Glutamatergic neuron (in vitro differentiated cells): ENCODE measurements at places on chromosomes 3 and 15.

DNA sequence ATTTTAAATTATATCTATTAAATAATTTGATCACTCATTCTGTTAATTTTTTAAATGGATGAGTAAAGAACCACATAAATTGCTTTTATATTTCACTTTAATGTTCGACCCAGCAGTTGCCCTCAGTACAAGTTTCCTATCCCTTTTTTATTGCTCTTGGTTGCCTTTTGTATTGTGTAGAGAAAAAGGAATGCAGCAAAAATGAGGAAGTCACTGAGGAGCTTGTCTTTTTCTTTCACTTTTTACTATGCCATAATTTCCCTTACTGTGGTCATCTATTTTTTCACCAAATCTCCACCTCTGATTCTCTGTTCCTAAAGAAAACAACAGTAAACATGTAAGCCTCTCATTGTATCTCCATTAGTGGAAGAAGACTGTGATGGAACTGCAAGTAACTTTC is 122.7 kb downstream of the B3GALNT1 start:
- no peak for DNase-seq

GRCh38 chr3:43629741-43630140 is 7.9 kb upstream of the ANO10 start:
- DNase-seq: no peak

DNA sequence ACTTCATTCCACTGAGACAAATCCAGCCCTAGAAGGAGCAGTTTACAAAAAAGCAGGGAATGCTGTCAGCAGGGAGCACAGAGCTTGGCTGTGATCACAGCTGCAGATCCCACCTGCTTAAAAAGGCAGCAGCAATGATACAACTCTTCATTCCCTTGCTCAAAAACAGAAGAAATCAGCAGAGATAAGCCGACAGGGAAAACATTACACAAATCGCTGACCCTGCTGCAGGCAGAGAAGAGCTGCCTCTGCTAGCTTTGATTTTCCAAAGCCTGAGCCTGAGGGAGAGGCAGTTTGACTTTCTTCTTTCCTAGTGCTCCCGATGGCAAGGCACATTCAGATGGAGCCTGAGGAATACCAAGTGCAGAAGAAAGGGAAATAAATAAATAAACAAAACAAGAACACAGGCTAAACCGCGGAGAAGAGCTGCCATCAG is 80.2 kb downstream of the SHQ1 start:
- no peak for DNase-seq

DNA sequence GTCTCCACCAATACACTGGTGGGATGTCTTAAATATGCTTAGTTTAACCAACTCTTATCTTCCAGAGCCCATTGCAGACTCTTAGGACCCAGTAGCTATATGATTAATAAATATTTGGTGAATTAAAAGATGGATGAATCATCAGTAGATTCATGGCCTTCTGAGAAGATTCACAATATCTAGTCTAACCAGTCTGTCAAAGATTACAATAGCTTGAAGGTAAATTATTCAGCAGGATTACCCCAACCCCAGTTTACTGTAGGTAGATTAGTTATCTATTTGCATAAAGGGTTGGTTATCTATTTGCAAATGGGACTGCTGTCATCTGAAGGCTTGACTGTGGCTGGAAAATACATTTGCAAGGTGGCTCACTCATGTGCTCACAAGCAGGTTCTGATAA is 239.4 kb upstream of the THRB start:
- DNase-seq: no peak

DNA sequence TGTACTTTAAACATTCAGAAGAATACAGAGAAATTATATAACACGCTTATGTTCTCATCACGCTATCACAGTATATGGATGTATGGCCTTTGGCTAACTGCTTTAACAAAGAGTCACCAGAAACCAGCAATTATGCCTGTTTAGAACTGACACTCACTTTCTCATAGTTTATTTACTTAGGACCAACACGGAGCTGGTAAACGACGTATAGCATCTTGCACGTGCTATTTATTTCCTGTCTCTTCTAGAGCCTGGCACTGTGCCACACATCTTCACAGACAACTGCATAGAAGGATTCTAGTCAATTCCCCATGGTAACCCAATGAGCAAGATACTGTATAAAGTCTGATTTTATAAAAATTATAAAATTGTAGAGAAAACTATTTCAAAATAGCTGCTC is 43.6 kb downstream of the TBC1D2B start:
- DNase-seq: no peak

DNA sequence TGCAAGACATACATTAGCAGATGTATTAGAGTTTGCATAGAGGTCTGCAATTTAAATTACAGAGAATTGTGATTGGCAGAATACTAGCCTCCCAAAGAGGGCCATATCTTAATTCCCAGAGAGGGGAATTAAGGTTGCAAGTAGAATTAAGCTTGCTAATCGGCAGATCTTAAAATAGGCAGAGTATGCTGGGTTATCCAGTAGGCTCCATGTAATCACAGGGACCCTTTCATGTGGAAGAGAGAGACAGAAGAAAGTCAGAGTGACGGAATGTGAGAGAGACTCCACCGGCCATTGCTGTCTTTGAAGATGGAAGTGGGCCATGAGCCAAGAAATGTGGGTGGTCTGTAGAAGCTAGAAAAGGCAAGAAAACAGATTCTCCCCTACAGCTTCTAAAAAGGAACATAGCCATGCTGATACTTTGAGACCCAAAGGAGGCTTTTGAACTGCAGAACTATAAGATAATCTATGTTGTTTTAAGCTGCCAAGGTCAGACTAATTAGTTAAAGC is 38.8 kb downstream of the IMPG2 start:
- no peak for DNase-seq

GRCh38 chr15:34437687-34438086 is at the start of gene GOLGA8A:
Gene GOLGA8A (minus strand): TSS chr15:34437808. CDS start chr15:34389691, 48,117 bp downstream.
- peak; percentile 85 for DNase-seq

DNA sequence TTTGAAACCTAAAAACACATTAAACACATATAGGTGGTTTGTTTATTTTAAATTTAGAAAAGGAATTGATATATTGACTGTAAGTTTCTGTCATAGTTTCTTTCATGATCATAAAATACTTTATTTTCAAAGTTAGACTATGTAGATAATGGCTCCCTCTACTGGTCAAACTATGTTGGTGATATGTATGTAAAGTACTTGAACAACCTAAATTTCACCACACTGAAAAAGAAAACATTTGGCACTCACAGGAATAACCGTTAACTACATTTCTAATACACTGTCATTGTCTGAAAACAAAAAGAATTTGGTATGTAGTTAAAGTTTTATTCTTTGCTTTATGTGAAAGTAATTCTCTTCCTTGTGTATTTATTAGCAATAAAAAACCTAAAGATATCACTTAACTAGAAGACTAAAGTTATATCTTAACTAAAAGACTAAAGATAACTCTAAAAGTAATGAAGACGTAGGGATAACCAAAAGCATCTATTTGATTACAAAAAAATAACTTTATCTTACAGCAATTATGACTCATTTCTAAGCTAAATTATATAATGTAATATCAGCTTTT is 427.5 kb downstream of the VGLL3 start:
- no peak for DNase-seq

DNA sequence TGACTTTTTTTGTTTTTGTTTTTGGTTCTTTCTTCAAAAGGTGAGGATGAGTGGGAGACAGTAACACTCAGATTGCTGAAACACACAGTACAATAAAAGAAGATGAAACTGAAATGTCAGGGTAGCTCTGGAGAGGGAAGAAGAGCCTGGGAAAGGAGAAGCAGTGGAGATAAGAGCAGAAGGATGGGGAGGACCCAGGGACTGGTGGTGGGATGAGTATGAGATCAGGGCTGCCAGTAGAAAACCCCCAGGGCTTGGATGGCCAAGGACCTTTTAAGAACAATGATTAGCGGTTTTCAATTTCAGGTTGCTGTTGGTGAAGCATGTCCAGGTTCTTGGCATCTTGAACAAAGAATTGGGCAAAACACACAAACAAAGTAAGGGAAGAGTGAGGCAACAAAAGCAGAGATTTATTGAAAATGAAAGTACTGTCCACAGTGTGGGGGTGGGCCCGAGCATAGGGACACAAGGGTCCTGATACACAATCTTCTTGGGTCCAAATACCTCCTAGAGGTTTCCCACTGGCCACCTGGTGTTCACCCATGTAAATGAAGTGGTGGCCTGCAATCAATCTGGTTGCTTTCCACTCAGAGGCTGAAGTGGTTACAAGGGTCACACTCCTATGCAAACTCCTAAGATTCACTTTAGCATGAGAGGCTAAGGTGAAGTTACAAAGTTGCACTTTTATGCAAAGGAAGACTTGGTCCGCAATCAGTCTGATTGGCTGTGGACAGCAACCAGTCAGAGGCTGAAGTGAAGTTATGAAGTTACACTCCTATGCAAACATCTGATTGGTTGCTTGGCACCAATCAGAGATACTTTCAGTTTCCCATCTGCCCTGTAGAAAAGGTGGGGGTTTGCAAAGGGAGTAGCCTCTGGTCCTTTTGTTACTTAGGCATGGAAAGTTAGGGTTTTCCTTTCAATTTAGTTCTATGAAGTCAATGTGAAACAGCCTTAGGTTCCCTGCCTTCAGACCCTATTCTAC is 26.1 kb upstream of the MFSD1 start:
- DNase-seq: no peak

- no peak for DNase-seq
These were observed 50.8 kb upstream of the PRR23E start for GRCh38 chr3:127141921-127142730.

GRCh38 chr15:90231028-90232017 is 2.4 kb downstream of the CIB1 start:
- no peak for DNase-seq

DNA sequence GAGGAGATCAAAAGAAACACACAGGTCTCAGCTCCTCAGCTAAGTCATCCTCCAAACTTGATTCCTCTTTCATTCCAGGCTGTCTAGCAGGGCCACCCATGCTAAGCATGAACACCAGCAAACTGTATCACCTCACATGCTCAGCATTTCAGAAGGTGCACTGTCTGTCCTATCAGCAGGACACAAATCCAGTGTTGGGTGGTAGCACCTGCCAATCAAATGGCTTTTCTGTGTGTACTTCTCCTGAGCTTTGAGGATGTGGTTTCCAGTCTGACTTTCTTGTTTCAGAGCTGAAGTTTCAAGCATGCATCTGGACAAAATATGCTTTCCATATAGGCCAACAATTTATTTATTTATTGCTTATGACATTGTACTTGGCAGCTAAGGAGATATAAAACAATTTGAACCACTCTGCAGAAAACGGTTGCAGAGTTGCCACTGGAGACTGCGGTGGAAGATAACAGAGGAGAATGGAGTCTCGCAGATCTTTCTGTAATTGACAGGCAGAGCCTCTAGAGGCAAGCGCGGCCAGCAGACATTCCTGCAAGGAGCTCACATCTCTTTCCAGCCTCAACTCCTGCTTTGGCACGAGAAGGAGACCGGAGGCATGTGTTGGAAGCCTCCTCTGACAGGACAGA is 167.1 kb upstream of the WNT5A start:
- no peak for DNase-seq

GRCh38 chr3:127061641-127062040 is 78.7 kb downstream of the PLXNA1 start:
- DNase-seq: no peak

- DNase-seq: no peak
These were observed 11.9 kb upstream of the PDIA5 start for GRCh38 chr3:123054931-123055330.
